Activated CD8-positive, alpha-beta memory T cell treated with anti-CD3 and anti-CD28 coated beads for 4 hours (primary cell): ENCODE measurements at places on chromosomes 7 and 10.

DNA sequence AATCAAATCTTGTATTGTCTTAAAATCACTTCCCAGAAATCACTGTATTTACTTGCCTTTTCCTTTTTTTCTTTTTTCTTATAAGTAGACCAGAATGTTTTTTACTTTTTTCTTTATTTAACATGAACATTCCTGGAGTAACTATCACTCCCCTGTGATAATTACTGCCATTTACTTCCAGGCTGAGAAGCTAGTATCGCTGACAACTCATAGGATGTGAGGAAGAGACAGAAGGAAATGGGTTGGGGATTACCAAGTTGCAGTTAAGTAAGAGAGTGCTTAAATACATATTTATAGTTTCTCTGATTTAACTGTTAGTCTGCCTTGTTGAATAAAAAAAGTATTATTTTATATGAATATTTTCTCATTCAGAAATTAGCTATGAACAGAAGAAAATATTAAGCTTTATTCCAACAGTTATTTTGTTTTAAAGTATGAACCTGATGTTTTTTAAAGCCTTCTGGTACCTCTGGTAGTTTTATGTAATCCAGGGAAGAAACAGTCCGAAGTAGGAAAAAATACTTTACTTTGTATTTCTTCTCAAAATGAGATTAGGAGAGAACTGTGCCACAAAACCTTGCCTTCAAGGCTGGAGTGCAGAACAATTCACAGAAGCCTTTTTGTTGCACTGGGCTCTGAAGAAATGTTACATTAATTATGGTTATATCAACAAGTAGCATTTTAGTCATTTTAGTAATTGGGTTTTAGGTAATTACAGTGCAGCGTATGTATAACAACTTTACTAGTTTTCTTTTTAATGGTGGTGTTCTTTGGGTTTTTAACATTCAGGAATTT is 72.8 kb downstream of the SHOC2 start:
- DNase-seq = no peak

GRCh38 chr7:70834424-70834823 is 297.5 kb upstream of the GALNT17 start:
- no peak for DNase-seq

DNA sequence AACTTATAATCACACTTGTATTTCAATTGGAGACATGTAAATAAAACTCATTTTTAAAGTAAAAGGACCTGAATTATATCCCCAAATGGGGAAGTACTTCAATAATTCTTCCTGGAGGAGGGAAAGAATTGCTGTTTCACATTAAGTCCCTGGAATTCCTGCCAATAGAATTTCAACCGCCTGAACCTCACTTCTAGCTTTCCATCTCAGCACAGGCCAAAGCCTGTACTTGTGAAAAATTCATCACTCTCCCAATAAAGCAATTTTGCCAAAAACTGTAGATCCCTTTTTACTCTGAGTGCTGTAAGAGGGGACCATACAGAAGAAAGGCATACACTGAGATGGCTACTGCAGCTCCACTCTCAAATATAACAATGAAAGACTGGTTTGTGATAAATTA is 54.8 kb downstream of the CADPS2 start:
- no peak for DNase-seq

DNA sequence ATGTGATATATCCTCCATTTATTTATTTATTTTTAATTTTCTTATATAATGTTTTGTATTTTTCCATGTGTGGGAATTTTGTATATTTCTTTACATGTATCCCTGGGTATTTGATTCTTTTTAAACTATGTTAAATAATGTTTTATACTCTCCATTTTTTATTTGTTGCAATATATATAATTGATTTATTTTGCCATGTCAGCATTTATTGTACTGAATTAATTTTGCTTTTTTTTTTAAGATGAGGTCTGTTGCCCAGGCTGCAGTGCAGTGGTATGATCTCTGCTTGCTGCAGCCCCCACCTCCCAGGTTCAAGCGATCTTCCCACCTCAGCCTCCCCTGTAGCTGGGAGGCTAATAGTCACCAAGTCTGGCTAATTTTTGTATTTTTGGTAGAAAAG is 187.4 kb downstream of the CDC14C start:
- DNase-seq = no peak

GRCh38 chr10:4301291-4302045 is 516.5 kb upstream of the KLF6 start:
- DNase-seq = no peak

DNA sequence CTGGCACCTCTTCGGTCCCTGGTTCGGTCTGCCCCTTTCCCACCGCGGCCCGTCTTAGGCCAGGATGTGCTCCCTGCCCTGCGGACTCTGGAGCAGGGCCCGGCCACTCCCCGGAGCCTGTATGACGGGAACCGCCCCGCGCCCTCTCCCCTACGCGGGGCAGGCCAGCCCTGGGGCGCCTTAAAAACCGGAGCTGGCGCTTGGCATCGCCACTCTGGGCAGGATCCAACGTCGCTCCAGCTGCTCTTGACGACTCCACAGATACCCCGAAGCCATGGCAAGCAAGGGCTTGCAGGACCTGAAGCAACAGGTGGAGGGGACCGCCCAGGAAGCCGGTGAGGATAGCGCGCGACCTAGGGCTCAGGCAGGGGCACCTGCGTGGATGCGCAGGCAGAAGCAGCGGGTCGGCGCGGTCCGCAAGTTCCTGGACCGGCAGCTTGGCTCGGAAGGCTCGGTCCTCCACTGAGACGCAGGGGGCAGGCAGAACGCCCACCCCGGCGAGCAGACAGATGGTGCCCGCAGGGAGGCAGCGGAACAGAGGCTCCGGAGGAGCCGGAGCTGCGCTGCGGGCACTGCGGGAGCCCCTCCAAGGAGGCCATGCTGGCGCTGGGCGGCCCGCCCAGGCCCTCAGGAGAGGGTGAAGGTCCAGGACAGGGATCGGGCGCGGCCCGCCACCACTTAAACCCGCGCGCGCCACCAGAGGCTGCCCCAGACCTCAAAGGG is at the start of gene ADIRF:
ADIRF (plus strand) TSS at position 212 of the 723 bp plus-strand sequence; CDS start at position 275, 63 bp downstream.
- DNase-seq = no peak

DNA sequence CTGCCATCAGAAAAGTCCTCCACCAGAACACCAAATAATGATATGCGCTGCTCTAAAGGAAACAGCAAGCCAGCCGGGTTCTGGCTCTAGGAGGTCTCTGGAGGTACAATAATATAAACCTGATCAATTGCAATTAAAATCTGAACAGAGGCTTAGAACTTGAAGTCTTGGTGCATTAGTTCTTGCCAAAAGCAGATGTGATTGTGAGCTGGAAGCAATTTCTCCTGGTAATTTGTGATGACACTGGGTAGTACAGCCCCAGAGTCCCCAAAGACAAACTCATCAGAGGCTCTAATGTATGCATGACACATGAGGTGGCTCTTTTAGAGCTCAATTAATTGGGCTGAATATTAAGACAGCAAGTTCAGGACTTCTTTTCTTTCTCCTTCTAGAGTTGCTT is 3.3 kb downstream of the ETV1 start:
- no peak for DNase-seq
